ENCODE measurements at places on chromosomes 11 and 22. TPM values are rescaled to one million over a fixed set of nuclear protein-coding genes. Genes with fewer than 3 reads are reported as not detected.

MYEOV gene
- total RNA-seq: 69.8 TPM

FCHSD2 gene
- total RNA-seq: 31.8 TPM

TRPC6 gene
- total RNA-seq: not detected

FANCF gene
- total RNA-seq: 11.6 TPM

OR10D3 gene
- total RNA-seq: not detected

RAB3IL1 gene
- total RNA-seq: 8.9 TPM

OR52E8 gene
- total RNA-seq: not detected

MMP27 gene
- not detected for total RNA-seq

PRRG4 gene
- total RNA-seq: 0.87 TPM

OR4C46 gene
- not detected for total RNA-seq

BDNF gene
- 0.36 TPM for total RNA-seq

INS gene
- not detected for total RNA-seq

ACCSL gene
- total RNA-seq: not detected

ASCL2 gene
- total RNA-seq: not detected

EPS8L2 gene
- 256 TPM for total RNA-seq

OR5P2 gene
- total RNA-seq: not detected
